Astrocyte of the hippocampus (primary cell): ENCODE measurements at places on chromosomes 16 and 17.

DNA sequence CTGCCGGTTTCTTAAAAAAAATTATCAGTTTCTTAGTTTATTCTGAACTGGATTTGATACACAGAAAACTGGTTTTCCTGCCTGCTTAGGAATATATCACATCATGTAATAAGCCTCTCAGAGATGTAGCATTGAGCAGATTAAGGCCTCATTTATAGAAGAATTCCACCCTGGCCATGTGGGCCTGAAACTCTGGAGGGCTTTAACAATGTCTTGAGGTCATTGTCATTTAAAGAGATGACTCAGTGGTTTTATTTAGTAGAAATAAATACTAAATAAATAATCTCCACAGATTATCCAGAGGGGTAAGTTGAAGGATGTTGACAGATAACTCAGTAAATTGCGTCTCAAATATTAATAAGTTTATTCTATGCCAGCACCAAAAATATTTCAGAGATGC is 56.9 kb downstream of the PRKCA start:
- no peak for DNase-seq

DNA sequence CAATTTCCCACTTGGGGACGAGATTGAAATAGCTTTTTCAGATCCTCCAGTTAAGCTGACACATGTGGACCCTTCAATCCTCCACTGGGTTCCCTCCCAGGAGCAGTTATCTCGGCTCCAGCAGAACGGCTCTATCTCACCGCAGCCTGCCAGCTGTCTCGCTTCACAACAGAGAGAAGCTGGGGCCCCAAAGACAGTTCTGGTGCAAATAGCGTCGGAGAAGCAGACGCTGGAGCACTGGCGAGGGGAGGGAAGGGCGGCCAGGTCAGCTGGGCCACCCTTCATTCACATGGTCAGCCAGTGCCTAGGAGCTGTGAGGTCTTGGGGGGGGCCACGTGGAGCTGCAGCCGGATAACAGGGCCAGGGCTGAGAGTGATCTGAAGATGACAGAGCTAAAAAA is 141.3 kb upstream of the SDK2 start:
- no peak for DNase-seq

DNA sequence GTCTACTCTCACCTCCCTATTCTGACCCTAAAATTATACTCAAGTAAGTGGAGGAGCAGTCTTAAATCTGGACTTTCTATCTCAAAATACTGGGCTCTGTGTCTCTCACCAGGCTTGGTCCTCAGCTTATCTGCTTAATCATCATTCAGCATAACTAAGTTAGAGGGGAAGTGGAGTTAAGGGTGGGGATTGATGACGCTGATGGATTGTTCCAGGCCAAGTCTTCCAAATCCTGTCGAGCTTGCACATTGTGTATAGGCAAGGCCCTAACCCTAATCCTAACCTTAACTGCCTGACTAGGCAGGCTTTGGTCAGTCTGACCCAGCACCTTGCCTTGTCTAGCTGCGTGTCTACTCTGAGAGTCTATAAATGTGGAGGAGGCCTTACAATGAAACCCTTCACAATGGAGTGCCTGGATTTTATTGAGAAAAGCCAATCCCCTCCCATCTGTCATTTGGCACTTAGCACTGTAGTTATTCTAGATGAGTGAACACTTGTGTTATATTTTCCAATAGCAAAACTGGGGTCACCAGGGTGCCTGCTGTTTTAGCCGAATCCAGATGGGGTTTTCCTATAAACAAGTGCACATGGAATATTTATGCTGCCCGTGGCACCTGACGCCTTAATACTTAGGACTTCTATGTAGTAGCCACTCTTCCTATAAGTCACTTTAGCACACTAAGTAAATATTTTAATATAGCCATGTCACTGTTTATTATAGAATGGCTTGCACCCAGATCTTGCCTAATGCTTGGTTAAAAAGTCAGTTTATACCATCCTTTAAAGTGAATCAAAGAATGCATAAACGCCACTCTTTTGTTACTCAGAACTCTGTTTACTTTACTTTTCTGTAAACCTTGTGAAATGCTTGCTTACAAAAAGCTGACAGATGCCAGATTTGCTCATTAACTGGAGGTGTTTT is 193.2 kb upstream of the MYOCD start:
- no peak for DNase-seq

DNA sequence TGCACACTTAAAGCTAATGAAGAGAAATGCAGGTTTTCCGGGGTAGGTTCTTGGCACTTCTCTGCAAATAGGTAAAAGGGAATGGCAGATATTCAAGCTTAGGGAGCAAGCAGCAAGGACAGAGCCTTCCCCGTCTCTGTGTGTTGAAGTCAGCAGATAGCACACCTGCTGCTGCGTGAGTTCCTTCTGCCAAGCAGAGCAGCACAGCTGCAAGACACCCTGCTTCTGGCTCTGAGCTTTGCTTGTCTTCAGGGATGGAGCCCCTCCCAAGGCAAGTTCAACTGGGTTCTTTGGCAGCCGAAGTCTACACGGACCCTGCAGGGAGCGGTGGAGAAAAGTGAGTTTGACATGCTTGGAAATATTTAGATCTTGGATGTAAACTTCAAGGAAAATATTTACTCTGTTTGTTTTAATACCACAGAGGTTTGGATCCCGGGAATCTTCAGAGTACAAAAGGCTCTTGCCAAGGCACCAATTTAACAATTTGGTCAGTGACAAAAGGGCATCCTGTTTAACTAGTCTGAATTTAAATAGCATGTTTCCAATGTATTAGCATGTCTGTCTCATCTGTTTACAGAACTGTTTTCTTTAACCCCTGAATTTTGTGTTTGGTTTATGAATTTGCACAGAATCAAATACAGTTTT is 113.4 kb upstream of the KCNJ16 start:
- no peak for DNase-seq

GRCh38 chr16:49473773-49474172 is 100.2 kb downstream of the C16orf78 start:
- DNase-seq: no peak

GRCh38 chr16:82884320-82884898 is 257.6 kb downstream of the CDH13 start:
- no peak for DNase-seq

DNA sequence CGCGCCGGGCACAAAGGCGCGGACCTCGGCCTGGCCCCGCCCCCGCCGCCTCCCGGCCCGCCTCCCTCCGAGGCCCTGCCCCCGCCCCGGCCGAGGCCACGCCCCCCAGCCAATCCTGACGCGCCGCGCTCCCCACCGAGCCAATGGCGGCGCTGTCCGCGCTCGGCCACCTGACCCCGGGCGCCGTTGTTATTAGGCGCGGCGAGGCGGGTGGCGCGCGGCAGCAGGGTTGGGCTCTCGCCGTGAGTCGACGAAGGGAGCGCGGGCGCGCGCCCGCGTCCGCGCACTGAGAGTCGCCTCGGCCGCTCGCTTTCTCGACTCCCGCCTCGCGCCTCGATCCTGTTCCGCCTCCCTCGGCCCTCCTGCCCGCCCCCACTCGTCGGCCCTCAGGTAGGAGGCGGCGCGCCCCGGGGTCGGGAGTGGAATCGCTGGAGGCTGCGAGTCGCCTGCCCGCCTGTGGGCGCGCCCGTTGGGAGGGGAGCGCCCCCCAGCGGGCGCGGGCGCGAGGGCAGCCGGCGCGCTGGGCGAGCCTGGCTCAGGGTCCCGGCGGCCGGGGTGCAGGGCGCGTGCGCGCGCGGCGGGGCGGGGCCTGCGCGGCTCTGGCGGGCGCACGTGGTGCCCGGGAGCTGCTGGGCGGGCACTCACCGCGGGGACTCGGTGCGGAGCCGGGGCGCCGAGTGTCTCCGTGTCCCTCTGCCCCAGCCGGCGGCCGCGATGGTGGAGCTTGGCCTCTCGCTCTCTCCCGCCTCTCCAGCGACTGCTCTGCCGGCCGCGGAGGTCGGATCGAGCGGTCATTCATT is 405 bp upstream of the CBLN1 start:
- peak; percentile 78 for DNase-seq

DNA sequence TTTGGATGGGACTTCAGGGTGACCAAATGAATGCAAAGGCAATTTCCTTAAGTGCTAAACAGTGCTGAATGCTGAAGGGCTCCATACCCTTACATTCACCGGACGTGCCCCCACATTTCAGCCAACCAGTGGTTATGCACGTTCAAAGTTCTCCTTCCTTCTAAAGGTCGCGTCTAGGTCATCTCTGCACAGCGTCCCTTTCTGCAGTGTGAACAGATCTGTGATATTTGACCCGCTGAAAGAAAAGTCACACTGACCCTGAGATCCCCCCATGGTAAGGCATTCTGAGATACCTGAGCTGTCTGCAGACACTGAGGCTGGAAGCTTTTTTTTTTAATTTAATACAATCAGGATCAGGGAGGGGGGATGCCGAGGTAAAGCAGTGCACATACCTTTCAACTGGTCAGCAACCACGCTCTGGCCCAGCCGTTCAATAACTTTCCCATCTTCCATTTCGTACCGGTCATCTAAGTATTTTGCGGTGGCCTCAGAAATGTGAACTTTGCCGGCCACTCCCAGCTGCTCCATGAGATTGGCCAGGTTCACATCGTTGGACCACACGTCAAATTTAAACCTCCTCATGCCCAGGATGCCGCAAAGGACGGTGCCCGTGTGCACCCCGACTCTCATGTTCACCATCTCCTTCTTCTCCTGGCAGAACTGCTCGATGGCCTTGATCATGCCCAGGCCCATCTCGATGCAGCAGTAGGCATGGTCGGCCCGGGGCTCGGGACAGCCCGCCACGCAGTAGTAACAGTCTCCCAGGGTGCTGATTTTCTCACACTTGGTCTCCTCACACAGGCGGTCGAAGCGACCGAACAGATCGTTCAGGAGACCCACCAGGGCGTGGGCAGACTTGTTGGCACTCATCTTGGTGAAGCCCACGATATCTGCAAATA is 2.6 kb downstream of the ADCY9 start:
- no peak for DNase-seq

DNA sequence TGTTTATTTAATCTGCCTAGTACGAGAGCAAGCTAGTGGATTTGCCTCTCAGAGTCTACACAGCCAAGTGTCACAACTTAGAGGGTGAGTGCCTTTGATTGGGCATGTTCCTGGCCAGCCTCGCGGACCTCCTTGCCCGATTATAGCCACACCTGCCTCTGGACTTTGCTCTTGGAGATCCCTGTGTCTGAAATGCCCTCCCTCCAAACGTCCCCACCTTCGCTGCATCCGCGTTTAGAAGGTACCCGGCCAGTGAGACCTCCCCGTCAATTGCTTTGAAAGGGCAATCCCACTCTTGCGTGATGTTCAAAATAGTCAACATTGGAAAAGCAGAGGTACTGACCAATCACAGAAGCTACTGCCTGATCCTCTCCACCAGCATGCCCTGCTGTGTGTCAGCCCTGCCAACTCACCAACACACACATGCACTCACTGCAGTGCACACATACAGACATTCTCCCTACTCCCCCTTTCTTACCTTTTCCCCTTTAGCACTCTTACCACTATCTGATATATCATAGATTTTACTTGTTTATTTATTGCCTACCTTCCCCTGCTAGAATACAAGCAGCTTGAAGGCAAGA is 6.5 kb upstream of the SDK2 start:
- DNase-seq: no peak

- DNase-seq: no peak
Measured at GRCh38 chr17:81612172-81612970, 24.5 kb downstream of the NPLOC4 start.

- no peak for DNase-seq
Measured at GRCh38 chr17:54381482-54381881, 519.2 kb upstream of the TOM1L1 start.

- no peak for DNase-seq
Measured at GRCh38 chr16:89670496-89671431, 13.1 kb downstream of the SPATA33 start.

- no peak for DNase-seq
Measured at GRCh38 chr16:314795-315299, 31.9 kb downstream of the PDIA2 start.

GRCh38 chr17:79043931-79044320 is 20.0 kb downstream of the C1QTNF1 start:
- DNase-seq: no peak

- no peak for DNase-seq
Measured at GRCh38 chr17:7290166-7290565, 4.3 kb downstream of the YBX2 start.

GRCh38 chr16:29881050-29881449 is 18.0 kb upstream of the CDIPT start:
- DNase-seq: no peak

DNA sequence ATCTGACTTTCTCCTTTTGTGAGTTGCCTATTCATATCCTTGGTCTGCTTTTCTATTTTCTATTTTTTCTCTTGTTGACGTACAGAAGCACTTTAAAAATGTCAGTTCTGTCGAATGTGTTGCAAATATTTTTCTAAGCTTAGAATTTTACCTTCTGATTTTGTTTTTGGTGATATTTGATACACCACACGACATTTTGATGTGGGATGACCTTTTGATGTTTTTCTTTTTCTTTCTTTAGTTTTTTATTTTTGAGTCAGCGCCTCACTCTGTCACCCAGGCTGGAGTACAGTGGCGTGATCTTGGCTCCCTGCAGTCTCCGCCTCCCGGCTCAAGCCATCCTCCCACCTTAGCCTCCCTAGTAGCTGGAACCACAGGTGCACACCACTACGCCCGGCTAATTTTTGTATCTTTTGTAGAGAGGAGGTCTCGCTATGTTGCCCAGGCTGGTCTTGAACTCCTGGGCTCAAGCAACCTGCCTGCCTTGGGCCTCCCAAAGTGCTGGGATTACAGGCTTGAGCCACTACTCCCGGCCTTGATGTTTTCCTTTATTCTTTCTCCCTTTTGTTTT is 39.6 kb downstream of the WSB1 start:
- no peak for DNase-seq

DNA sequence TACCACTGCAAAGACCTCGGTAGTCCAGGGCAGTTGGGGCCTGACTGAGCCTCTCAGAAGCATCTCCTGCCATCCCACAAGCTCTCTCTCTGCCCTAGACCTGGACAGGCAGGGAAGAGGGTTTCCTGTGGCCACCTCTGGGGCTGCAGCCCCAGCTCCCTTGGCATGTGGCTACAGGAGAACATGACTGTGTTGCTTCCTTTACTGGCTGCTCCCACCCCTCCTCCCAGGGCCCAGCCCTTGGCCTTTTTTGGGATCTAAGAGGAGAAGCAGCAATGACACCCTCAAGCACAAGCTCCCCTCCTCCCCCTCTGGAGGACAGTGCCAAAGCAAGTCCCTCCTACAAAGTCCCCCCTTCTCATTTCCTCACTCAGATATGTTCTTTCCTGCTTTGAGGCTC is 5.6 kb downstream of the MRPL27 start:
- DNase-seq: no peak

GRCh38 chr17:2872282-2872681 is 76.0 kb downstream of the RAP1GAP2 start:
- no peak for DNase-seq

GRCh38 chr17:5516060-5516792 is 29.9 kb downstream of the MIS12 start:
- peak; percentile 94 for DNase-seq

DNA sequence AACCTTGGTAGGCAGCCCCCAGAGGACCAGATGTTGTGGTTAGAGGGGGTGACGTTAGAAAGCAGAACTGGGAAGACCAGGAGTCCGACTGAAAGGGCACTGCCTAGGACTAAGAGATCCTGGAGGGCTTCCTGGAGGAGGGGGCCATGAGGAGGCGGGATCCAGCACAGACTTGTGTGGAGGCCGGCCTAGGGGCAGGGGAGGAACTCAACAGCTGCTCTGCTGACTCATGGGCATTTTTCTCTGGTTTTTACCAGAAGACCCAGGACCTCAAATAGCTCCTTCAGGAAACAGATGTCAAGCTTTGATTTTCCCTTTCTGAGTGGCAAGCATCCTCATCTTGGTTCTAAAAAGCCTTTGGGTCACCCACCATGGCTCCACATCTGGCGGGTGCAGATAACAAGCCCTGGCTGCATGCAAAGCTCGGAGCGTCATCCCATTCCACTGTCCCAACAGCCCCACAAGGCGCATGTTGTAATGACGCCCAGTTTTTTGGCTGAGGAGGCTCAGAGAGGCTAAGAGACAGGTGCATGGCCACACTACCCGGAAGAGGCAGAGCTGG is 29.0 kb downstream of the IL21R start:
- DNase-seq: no peak
